ENCODE measurements at places on chromosomes 1 and 21.
A peak's percentile ranks its signal among the peaks of the same experiment; 100 is the strongest.

DNA sequence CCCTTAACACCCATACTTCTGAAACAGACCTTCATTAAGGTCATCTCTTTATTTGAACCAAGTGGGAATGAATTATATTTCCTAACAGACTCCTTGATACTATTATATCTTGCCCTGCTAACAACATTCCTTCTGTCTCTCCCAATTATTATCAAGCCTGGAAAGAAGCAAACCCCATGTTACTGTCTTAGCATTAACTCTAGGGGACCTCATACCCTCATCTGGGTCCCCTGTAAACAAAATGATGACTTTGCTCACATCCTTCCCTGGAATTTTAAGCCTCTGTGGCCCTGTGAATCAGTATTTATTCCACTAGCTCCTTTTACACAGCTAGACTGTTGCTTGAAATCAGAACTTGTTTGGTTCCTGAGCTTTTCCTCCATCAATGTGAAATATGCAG is 38.3 kb upstream of the BCL10 start:
- no peak for DNase-seq

GRCh38 chr1:181083842-181084605 is 4.5 kb upstream of the IER5 start:
- no peak for DNase-seq

DNA sequence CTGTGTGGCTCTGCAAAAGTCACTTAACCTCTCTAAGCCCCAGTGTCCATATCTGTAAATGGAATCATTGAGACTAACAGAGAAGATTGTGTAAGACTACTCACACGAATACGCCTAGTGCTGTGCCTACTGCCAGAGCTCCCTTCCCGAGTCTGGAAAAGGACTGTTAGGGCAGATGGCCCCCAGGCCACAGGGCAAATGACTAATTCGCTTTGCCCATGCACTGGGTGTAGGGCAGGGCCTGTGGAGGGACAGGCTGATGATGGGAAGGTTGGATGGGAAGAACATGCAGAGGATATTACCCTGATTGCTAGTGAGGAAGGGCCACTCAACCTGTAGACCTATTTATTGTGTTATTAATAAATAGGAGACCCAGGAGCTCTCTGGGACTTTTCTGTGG is 4.2 kb upstream of the GPR61 start:
- DNase-seq, result no peak

GRCh38 chr1:13664451-13664850 is 35.5 kb upstream of the PRDM2 start:
- DNase-seq, result no peak

DNA sequence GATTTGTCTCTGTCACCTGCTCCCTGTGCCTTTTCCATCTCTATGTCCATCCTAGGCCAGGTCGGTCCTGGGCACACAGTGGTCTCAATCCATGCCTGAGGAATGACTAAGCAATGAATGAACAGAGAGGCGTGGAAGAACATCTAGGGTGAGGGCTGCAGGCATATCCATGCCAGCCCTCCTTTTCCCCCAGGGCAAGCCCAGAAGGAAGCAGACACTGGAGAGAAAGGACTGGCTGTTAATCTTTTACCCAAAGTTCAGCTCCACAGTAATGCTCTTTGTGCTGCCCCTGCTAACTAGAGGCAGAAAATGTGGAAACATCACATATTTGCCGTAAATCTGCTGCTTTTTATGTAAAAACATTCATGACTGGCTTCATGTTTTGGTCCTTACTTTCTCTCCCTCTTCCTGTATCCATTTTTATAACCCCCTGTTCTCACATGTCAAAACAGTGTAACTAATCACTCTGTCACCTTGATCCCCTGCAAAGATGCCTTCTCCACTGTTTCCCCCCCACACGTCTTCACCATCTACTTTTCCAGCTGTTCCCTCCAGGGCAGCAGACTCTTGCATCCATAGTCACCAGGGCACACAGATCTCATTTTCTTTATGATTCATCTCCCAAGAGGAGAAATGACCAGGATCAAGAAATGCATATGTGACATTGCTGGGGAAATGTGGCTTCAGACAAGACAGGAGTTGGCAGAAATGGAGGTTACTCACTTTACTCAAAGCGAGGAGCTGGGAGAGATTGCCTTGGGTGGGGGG is 166.4 kb upstream of the PROX1 start:
- no peak for DNase-seq

GRCh38 chr1:8985915-8986813 is 40.1 kb downstream of the SLC2A7 start:
- peak; percentile 94 for DNase-seq

GRCh38 chr1:109091078-109091838 is 694 bp downstream of the TMEM167B start:
- DNase-seq, result no peak
